ENCODE measurements at places on chromosomes 4 and X.

DNA sequence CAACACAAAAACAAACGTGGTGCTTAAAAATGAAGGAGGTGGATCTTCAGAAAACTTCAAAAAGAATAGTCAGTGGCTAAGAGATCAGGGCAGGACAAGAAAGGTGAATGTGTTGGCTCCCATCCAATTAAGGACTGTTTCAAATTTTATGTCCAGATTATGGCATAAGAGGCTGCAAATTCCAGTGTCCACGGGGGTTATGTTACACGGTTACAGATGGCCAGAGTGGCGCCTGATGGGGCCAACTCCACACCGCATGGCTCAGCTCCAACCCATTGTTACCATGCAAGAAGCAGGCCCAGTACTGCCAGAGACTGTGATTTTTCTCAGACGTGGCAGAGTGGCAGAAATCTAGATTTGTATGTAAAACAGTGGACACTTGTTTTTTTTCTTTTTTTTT is 168.4 kb upstream of the TENM3 start:
- DNase-seq, result no peak

DNA sequence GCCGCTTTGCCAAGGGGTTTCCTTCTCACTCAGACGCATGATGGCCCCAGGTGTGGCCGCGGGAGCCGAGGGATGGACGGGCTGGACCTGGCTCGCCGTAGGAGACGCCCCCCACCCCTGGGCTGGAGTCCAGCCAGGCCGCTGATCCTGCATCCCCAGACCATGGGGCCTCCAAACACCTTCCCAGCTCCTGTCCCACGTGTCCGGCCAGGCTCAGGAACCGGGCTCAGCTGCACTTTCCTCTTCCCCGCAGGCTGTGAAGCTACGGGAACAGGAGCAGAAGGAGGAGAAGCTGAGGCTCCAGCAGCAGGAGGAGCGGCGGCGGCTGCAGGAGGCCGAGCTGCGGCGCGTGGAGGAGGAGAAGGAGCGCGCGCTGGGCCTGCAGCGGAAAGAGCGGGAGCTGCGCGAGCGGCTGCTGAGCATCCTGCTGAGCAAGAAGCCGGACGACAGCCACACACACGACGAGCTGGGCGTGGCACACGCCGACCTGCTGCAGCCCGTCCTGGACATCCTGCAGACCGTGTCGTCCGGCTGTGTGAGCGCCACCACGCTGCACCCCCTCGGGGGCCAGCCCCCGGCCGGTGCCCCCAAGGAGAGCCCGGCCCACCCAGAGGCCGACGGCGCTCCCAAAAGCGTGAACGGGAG is 9.1 kb downstream of the AKAP17A start:
- no peak for DNase-seq

GRCh38 chrX:106168107-106168506 is at the start of gene PWWP3B:
TSS of gene PWWP3B (plus strand) at chrX:106168305. CDS start at chrX:106205433, 37,128 bp downstream.
- no peak for DNase-seq

DNA sequence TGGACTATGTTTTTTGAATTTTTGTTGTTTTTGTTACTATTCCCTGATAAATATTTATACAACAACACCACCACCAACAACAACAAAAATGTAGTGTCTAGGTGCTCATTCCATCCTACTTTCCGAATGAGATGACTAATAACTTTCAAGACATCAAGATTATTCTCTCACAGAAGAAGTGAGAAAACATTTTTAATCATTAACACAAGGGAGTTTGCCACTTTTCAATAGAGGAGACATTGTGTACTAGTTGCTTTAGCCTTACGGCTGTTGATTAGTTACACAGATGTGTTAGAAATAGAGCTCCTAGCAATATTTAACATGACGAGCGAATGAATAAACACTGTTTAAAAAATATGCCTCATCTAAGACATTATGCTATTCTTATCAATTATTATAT is 898.8 kb downstream of the C4orf33 start:
- DNase-seq, result no peak

- DNase-seq, result no peak
These were observed 75.2 kb downstream of the PAQR3 start for GRCh38 chr4:78863991-78864390.

DNA sequence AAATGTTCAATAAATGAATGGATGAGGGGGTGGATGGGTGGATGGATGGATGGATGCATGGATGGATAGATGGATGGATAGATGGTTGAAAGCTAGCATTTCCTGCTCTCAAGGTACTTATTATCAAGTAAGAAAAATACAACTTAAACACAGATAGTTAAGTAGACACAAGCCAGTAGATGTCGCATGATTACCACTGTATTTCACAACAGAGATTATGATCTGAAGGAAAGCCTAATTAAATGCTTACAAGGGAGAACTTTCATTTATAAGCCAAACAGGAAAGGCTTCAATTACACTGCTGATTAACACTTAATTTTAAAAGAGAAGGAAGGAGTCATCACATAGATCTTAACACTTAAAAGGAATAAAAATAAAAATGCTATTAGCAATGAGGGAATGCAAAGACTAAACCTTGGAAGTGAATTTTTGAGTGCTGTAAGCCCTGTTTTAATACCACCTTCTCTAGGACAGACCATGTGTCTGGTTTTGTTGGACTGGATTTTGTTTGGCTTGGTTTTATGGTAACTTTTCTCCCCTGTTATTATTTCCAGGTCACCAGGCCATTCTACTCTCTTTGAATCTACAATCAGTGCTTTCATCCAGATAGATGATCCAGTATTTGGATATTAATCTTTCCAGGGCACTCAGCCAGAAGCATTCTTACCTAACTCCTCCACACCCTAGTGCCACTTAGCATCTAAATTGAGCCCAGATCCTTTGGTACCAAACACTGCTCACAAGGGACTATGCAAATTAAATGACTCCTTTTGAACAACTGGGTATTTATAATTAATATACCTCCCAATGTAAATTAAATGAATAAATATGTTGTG is 75.5 kb upstream of the SLC39A8 start:
- DNase-seq, result no peak

- no peak for DNase-seq
These were observed 27.6 kb downstream of the SMIM20 start for GRCh38 chr4:25941457-25942221.

- DNase-seq, result no peak
These were observed 98.3 kb downstream of the FAM47B start for GRCh38 chrX:35040871-35041270.

- no peak for DNase-seq
These were observed 28.7 kb downstream of the ARAP2 start for GRCh38 chr4:36215627-36216026.

DNA sequence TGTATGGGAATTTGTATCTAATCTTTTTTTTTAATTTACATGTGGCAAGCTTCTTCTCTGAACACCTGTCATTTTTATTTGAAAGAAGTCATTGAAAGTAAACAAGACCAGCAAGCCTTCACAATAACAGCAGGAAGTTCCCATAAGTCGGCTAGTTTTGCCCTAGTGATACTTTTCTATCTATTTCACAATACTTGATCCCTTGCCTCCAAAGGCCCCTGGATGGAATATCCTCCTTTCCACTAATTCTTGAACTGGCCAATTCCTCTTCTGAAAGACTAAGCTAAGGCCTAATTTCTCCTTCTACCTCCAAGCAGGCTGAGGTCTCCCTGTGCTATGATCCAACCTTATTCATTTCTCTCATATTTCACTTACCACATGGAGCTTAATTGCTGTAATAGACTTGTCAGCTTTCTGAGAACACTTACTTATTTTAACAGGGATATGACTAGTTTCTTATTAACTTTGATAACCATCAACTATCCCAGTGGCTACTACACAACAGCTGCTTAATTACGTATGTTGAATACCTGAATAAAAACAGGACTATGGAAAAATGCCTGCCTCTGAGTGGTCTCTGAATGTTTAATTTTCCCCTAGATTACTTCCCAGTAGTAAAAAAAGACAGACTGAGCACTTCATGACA is 194.2 kb downstream of the MAD2L1 start:
- no peak for DNase-seq

GRCh38 chrX:151801980-151802379 is 67.4 kb downstream of the CNGA2 start:
- DNase-seq, result no peak

DNA sequence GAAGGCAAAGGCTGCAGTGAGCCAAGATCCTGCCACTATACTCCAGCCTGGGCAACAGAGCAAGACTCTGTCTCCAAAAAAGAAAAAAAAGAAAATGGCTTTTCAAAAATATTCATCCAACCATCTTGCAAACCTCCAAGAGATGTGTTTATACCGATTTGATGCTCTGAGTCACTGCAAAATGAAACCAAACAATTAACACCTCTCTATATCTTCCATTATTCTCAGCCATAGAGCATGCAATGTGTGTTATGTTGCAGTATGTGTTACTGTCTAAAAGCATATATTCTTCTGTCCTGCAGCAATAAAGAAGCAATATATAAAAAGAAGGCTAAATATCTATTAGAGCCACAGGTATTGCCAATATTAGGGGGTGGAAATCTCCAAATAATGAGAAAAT is 51.4 kb downstream of the ARAP2 start:
- DNase-seq, result no peak

- no peak for DNase-seq
These were observed 25.7 kb downstream of the SLC9B2 start for GRCh38 chr4:103050736-103051436.

DNA sequence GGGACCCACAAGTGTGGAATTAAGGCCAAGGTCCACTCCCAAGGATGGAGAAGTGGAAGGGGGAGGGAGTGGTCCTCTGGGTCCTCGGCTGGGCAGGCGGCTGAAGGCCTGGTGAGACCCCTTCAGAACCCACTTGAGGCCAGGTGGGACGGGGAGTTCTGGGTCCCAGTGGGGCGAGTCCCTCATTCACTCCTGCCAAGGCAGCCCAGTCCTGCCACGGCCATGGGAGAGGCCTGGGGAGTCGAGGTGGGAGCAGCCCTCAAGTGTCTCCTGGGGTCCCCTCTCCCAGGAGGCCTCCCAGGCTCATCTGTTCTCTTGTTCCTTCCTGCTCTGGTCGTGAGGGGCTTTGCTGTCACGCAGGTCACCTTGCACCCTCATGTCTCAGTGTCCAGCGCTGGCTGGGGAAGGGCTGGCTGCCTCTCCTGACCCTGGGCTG is 6.1 kb upstream of the SH3BP2 start:
- no peak for DNase-seq

DNA sequence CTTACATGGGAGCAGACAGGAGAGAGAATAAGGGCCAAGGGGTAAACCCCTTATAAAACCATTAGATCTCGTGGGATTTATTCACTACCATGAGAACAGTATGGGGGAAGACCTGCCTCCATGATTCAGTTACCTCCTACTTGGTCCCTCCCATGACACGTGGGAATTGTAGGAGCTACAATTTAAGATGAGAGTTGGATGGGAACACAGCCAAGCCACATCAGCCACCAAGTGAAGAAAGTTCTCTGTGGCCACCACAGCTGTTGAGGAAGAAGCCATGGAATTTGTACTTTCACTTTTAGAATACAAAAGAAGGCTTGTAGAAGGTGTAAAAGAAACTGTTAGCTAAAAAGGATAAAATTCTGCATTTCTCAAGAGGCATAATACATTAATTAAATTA is 67.0 kb upstream of the CXorf51A start:
- DNase-seq, result no peak

DNA sequence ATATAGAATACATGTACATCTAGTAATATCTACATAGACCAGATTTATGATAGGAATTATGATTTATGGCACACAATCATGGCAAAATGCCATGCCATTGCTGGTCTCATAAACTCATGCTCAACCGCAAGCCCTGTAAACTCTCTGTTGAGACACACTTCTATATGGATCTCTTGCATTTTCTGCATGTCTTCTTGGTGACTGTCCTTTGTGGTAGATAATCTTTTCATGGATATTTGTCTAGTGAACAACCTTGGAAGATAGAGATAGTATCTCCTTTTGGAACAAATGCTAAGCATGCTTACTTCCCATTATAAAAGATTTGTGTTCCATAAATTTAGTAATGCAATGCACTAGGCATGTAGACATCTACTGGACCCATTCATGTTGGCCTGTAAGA is 328.0 kb downstream of the NAF1 start:
- no peak for DNase-seq

- no peak for DNase-seq
These were observed 79.3 kb downstream of the ZNF81 start for GRCh38 chrX:47915886-47916493.

GRCh38 chrX:40107291-40108161 is 9.8 kb upstream of the BCOR start:
- no peak for DNase-seq

DNA sequence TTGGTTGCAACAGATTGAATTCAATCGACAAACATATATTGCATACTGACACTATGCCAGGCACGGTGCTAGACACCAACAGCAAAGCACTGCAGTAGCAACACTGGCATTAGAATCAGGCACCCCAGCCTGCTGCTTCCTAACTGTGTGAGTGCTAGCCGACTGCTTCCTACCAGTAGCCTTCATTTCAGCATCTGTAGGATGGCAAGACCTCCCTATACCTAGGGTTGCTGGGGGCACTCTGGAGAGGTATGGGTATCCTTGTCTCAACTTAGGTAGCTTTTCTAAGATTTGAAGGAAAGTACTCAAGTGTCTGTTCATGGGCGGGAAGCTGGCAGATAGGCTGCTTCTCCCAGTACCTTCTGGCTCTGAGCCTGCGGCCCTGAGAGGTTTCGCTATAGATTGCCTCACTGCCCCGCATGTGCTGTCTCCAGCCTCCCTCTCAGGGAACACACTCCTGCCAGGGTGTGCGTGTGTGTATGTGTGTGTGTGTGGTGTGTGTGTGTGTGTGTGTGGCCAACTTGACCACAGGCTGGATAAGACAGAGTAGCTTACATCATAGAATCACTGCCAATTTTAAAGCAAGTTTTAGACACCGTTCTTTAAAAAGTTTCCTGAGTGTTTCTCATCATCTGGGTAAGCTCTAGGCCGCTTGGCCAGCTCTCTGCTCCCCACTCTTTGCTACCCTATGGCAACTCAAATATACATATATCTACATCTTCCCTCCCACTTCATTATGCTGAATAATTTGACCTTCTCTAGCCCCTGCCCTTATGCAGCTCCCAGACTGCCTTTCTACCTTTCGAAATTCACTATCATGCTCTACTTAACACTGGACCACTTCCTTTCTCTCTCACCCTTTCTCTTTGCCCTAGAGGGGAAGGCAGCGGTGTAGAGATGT is 97.0 kb upstream of the PJA1 start:
- no peak for DNase-seq

DNA sequence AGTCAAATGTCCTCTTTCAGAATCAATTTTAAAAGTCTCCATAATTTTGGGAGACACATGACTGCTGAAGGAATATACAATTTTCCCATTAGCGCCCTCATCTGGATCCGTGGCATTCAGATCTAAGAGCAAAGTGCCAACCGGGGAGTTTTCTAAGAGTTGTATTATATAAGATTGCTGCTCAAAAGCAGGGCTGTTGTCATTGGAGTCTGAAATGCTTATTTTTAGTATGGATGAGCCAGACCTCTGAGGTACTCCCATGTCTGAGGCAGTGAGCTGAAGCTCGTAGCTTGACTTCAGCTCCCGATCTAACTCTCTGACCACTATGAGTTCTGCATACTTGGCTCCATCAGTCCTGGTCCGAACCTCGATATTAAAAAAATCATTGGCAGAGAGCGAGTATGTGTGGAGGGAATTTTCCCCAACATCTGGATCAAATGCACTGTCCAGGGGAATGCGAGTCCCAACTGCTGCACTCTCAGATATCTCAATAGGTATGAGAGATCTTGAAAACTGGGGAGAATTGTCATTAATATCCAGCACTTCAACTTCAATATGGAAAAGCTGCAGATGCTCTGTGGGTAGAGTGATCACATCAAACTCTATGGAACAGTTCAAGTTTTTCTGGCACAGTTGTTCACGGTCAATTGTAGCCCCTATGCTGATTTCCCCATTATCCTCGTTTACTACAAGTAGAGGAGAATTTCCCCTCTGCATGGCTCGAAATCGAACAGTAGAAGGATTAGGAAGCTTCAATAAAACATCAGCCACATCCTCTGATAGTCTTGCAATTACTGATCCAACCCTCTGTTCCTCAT is 917 bp downstream of the PCDH18 start:
- no peak for DNase-seq

GRCh38 chrX:30504309-30504708 is 73.3 kb downstream of the TASL start:
- DNase-seq, result no peak
